Activated naive CD8-positive, alpha-beta T cell treated with anti-CD3 and anti-CD28 coated beads, Interleukin-2, amount 10 ng/mL, durations not matched to agents 7 days and 5 days (primary cell): ENCODE measurements at places on chromosomes 1 and 21. TPM values are rescaled to one million over a fixed set of nuclear protein-coding genes. Genes with fewer than 3 reads are reported as not detected.

The RHD gene
- total RNA-seq = not detected

The KCNJ9 gene
- not detected for total RNA-seq

The TLCD4 gene
- 0.03 TPM for total RNA-seq

The ADCY10 gene
- 0.42 TPM for total RNA-seq

The HIVEP3 gene
- total RNA-seq = 10.7 TPM

The PYHIN1 gene
- total RNA-seq = 44.6 TPM

The BTBD8 gene
- total RNA-seq = 2.6 TPM

The HTR1D gene
- not detected for total RNA-seq

The ARMH1 gene
- total RNA-seq = 95.7 TPM

The C1orf21 gene
- 9.4 TPM for total RNA-seq

The SPATC1L gene
- total RNA-seq = 7.6 TPM

GRCh38 chr1:4494558-4494957, 159.9 kb upstream of the AJAP1 start:
- DNase-seq = no peak

DNA sequence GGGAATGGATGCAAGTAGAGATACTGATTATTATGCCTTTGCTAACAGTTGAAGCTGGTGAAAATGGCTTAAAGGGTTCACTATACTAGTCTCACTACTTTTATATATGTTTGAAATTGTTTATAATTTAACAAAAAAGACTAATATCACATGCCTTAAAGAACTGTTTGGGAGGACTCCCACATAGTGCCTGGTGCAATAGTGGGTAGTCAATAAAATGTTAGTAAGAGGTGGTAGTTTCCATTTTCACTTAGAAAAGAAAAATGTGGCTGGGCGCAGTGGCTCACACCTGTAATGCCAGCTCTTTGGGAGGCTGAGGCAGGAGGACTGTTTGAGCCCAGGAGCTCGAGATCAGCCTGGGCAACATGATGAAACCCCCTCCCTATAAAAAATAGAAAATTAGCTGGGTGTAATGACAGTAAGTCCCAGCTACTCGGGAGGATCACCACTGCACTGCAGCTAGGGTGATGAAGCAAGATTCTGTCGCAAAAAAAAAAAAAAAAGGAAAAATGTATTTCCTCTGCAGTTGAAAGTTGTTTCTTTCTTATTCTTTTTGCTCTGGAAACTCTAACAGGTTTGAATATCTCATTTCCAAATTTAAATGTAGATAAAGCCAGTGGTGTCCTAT, 24.5 kb downstream of the C21orf91 start:
- no peak for DNase-seq

DNA sequence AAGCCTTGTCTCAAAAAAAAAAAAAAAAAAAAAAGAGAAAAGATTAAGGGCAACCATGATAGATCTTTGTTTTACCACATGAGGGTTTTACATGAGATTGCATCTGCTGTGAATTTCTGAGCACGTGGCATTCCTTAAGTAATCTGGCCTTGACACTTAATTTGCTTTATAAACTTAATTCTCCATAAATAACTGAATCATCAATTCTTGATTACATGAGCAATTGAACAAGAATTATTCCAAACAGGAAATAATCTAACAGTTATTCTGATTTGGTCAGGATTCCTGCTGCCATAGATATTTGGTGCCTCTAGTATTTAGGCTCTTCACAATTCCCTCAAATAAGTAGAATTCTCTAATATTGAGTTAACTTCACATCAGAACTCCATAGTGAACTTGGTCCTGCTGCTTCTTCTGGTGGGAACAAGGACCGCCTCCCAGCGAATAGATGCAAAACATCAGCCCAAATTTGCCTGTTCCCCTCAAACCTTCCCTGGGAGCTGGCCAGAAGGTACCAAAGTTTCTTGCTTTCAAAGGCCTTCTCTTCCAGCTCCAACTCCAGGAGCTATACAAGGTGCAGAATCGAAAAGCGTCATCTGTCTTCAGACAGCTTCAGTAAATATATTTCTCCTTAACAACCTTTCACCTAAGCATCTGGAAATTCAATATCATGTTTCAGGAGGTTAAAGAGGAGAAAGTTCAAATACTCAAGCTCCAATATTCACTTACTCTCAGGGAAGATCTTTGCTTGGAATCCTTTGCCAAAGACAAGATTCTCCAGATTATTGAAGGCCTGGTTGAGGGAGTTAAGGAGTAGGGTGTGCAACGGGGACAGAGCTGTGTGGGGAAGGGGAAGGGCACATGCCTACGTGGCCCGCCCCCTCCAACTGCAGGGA, 1.0 kb downstream of the KRTCAP2 start:
- no peak for DNase-seq

DNA sequence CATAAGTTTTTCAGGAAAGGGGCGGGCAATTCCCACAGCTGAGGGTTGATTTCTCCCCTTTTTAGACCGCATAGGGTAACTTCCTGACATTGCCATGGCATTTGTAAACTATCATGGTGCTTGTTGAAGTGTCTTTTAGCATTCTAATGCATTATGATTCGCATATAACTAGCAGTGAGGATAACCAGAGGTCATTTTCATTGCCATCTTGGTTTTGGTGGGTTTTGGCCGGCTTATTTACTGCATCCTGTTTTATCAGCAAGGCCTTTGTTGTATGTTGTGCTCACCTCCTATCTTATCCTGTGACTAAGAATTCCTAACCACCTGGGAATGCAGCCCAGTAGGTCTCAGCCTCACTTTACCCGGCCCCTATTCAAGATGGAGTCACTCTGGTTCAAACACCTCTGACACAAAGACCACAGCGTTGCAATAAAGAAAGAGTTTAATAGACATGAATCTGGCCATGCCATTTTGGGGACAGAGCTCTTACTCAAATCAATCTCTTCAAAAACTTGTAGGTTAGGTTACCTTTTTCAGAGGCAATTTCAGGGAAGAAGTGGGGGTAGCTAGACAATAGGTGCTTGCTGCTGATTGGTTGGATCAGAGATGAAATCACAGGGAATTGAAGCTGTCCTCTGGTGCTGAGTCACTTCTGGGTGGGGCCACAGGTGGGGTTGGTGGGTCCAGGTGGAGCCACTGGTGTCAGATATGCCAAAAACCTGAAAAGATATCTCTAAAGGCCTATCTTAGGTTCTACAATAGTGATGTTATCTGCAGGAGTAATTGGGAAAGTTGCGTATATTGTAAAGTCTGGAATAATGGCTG, 23.3 kb downstream of the TBX19 start:
- DNase-seq = no peak

DNA sequence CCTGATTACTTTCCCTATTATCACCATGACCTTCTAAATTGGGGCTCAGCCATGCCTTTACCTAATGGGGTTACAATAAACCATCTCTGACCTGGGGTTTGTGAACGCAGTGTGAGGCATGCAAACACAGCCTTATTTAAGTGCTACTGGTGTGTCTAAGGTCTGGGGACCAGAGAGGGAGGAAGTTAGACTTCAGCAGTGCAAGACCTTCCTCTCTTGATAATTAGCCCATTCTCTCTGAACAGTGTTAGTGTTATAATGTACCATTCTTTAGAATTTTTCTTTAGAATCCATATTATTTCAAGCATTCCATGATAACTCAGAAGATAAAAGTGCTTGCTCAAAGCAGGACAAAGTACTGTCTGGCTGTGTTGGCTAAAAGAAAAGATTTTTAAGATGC, 10.5 kb upstream of the LRRC8D start:
- DNase-seq = no peak

DNA sequence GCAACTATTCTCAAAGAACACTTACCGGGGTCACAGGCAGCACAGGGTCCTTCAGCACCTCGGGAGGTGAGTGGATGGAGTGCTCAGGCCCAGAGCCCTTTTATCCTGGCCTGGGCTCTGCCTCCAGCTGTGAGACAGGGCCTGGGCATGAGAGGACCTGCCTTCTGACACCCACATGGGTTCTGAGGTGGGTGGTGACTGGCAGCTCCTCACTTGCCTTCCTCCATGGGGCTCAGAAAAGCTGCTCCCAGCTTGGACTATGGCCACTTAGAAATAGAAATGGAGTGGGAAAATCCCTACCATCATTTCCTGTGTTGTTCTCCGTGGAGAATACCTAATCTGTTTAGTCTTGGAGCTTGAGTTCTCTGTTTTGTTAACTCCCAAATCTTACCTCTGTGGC, at the start of gene LCE1C:
Gene LCE1C (minus strand): TSS at position 76 of the 400 bp plus-strand sequence. CDS start 1,173 bp downstream, outside the sequence.
- DNase-seq = no peak

DNA sequence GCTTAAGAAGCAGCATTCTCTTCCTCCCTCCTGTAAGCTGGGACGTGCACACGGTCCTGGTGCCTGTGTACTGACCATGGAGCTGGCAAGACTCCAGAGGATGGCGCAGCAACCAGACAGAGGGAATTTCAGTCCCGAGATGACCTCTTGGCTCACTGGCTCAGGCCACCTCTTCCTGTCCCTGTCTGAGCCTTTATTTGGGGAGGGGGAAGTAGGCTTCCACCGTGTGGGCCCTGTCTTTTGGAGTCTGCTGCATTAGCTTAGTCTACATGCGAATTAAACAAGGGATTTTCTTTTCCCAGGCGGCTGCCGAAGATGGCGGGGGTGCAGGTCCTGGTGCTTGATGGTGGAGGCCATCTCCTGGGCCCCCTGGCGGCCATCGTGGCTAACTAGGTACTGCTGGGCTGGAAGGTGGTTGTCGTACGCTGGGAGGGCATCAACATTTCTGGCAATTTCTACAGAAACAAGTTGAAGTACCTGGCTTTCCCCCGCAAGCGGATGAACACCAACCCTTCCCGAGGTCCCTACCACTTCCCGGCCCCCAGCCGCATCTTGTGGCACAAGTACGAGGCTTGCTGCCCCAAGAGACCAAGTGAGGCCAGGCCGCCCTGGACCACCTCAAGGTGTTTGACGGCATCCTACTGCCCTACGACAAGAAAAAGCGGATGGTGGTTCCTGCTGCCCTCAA, 10.2 kb downstream of the IL24 start:
- no peak for DNase-seq

- DNase-seq = no peak
These were observed 57.1 kb downstream of the ZC3H11B start for GRCh38 chr1:219555806-219556205.

GRCh38 chr1:8864713-8865344, 13.7 kb downstream of the ENO1 start:
- DNase-seq = no peak

DNA sequence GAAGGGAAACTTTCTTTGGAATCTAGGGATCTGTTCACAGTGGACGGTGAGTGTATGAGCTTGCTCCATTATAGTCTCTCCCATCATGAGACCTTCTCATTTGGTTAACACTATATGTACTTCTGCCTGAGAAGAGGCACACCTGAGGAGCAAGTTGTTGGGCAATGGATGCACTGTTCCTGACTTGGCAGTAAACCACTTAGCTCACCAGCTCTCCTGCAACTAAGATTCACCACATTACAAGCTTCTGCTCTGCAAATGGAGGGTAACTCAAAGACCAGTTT, 10.2 kb downstream of the MACF1 start:
- no peak for DNase-seq

DNA sequence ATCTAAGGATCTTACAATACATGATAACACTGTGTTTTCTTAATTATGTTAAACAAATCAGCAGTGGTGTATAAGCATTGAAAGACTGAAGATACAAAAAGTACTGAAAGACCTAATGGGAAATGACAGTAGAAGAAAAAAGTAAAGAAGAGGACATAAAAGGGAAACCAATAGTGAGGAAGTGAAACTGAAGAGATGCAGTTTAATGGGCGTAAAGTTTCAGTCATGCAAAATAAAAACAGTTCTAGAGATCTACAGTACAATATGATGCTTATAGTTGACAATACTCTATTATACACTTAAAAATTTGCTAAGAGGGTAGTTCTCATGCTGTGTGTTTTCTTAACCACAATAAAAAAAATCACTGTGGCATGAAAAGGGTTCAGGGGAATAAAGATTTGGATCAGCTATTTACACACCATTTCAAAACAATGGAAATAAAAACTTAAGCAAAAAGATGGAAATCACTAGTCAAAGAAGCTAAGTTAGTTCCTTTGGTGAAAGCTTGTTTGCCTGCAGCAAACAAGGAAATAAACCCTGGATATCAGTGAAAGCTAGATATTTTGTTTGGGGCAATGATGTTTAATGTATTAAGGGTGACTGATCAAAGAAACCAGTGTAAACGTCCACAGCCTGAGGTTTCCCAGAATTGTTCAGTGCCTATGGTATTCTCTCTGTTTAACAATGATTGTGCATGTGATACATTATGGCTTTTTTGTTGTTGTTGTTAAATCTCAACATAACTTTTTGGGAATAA, 1160.8 kb upstream of the ADGRL2 start:
- DNase-seq = no peak

DNA sequence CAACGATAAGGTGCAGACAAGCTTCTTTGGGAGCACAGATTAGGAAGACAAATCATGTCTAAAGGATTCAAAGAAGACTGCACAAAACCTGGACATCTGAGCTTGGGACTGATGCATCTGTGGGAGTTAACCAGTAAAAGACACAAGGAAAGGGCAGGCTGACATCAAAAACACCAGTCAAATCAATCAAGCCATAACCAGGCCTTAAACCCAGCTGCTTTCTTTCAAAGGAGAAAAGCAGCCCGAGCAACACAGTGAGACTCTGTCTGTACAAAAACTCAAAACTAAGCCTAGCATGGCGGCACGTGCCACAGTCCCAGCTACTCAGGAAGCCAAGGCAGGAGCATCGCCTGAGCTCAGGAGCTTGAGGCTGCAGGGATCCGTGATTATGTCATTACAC, 411.6 kb downstream of the SMYD3 start:
- no peak for DNase-seq

DNA sequence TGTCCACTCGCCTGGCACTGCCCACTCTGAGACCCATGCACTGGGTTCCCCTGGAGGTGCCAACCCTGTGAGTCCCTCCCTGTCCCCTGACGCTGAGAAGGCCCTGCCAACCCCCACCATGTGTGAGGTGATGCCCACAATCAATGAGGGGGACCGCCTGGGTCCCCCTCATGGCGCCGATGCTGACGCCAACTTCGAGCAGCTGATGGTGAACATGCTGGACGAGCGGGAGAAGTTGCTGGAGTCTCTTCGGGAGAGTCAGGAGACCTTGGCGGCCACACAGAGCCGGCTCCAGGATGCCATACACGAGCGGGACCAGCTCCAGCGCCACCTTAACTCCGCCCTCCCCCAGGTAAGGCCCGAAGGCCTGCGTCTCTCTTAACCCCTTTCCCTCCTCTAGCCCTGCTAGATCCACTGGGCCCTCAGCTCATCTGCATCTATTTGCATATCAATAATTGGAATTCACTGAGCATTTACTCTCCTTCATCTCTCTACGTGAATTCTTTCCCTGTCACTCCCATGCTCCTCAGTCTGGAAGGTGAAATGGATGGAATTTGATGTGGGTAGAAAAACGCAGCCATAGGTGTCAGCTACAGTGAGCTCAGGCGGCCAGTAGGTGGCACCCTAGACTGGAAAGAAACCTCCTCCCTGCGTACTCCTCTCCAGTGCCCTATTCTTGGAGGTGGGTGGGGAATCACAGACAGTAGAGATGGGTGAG, 12.8 kb downstream of the PPFIA4 start:
- DNase-seq = peak; percentile 59
